ENCODE measurements at places on chromosomes 5 and 9.

DNA sequence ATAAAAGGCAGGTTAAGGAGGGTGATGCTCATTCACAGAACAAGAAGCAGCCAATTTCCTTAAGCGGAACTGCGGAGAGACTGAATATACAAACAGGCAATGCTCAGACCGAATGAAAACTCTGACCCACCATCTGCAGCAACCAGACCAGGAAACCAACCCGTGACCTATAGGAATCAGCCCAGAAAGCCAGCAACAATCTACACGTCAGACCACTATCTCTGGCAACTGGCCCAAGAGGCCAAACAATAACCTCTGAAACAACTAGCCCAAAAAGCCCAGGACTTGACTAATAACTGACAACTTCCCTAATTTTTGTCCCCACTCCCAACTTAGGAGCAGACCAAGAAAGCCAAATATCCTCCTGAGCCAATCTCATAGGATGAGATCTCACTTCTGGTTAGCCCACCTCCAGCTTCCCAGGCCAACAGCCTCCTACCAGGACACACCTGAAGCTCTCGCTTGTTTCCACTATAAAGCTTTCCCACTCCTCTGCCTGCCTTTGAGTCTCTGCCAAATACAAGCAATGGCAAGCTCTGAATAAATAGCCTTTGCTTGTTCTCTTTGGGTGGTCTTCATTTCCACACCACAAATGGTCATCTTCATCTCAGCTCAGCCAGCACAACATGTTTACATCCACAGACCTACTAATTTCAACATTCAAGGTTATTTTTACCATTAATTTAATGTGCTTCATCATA lies 168.5 kb downstream of the HSD17B3 start:
- DNase-seq = no peak

DNA sequence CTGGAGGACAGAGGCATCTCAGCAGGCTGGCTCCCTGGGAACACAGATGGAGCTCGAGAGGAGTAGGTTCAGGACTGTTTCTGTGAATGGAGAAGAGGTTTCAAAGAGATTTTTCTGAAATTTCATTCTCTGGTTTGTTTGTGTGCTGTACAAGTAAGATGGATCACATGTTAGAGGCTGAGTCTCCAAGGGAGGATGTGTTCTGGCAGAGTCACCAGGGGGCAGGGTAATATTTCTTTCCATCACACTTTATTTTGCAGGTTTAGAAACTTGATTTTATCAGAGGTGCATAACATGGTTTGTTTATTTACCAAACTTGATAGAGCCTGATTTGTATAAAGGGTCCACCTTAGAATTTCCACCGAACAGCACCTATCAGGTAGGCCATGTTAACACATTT lies 69.2 kb upstream of the ARL15 start:
- no peak for DNase-seq

- no peak for DNase-seq
Measured at GRCh38 chr5:35859101-35859661, 2.5 kb downstream of the IL7R start.

- DNase-seq = no peak
Measured at GRCh38 chr9:103037508-103038477, 42.7 kb downstream of the CYLC2 start.

- DNase-seq = no peak
Measured at GRCh38 chr9:87359264-87359663, 138.4 kb upstream of the DAPK1 start.

DNA sequence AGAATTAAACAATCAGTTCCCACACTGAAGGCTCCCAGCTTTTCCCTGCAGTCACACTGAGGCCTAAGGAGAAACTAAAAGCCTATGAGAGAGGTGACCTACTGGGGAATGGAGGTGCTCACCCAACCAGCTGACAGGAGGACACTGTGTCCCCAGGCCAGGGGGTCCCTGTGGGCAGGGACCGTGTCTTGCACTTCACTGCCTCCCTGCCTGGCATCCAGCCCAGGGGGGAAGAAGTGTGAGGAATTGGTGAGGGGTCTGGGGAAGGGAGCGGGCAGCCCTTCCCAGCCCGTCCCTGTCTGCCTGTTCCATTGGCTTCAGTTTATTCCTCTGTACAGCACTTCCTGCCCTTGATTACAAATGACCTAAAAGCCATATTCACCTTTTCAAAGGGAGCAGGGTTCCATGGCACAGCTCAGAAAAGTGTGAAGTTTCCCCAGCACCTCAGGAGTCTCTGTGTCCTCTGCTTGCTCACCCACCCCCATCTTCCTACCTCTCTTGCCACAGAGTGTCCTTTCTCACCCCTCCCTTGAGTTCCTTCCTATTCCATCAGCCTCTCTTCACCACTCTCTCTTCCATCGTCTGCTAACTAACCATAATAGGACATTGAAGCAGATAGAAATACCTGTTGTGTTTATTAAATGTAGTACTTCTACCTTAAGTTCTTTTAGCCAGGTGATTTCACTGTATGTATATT lies 12.9 kb downstream of the OTULINL start:
- no peak for DNase-seq

- no peak for DNase-seq
Measured at GRCh38 chr9:83444110-83444509, 94.1 kb downstream of the FRMD3 start.

GRCh38 chr9:19223724-19224123 lies 6.8 kb upstream of the DENND4C start:
- no peak for DNase-seq

All from stimulated activated CD8-positive, alpha-beta memory T cell treated with anti-CD3 and anti-CD28 coated beads, Interleukin-15, amount 100 ng/mL, for 4 hours (primary cell).